ENCODE measurements at places on chromosomes 6 and 20.

DNA sequence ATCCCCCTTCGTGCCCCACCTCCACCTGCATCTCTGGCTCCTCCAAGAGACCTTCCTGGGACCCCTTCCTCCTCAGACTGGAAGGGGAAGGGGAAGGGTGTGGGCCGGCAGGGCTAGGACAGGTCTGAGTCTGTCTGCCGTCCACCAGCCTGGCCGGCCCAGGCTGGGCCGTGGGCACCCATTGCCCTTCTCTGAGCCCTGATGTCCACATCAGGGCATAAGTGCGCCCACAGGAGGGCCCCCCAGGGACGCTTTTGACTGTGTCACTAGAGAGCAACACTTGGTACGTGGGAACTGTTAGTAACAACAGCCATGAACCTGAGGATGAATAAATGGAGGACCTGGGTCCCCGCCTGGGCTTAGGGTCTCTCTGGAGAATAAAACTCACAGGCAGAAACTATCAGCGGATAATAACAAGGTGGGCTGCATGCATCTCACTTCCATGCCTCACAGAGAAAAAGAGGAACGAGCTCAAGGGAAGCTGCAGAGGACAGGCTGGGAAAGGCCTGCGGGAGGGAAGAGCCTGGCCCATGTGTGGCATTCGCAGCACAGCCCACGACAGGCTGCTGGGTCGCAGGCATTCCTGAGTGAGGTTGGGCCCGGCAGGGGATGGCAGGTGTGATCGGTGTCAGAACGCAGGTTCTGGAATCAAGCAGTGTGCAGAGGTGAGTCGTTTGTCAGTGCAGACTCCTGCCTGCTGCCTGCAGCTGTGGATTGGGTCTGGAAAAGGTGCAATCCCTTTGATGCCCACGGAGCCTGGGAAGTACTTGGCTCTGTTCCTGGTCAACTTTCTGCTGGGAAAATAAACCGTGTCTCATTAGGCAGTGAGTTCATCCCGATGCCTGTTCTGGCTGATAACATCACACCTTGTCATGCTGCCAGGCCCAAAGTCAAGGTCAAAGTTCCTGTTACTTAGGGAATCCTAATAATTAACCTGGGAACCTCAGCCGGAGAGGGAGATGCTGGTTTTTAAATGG is 60.9 kb downstream of the BCAS4 start:
- DNase-seq, result no peak

DNA sequence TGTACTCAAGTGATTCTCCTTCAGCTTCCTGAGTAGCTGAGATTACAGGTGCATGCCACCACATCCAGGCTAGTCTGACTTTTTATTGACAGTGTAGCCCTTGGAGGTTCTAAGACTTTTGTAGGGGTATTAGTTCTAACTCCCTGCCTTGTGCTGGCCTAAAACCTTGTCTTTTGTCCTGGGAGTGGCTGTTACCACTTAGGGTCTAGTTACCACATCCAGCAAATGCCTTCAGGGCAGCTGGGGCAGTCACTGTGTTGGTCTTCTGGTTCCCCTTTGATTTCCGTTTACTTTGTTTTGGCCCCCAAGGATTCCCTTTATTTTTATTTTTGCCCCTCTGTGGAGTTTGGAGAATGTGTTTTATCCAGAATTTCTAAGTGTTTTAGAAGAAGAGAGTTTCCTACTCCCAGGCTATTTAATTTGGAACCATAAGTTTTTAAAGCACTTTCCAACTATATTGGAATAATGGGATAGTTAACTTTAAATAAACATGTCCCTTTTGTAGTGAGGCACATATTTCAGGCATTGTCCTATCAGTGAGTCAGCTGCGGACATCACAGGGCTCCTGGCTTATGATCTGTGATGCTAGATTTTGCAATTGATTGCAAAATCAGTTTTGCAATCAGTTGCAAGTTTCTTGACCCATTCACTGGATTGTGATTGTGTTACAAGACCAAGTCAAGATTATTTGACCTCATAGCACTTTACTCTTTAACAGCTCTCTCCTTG is 25.0 kb downstream of the IL22RA2 start:
- no peak for DNase-seq

DNA sequence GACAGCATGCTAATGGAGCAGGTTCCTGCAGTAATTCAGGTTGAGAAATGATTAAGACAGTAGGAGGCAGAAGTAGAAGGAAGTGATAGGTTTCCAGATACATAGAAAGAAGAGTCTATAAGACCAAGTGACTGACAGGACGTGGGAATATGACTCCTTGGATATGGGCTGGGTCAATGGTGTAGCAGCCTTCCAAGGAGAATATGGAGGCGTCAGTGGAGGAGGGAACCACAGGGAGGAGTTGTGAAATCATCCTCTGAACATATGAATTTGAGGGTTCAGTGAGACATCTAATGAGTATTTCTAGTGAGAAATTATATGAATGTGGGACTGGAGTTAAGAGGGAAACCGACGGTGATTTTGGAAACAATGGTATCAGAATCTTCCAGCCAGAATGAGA is 43.3 kb downstream of the NUDT3 start:
- DNase-seq, result no peak

- no peak for DNase-seq
Measured at GRCh38 chr20:11111191-11111590, 437.4 kb upstream of the JAG1 start.

DNA sequence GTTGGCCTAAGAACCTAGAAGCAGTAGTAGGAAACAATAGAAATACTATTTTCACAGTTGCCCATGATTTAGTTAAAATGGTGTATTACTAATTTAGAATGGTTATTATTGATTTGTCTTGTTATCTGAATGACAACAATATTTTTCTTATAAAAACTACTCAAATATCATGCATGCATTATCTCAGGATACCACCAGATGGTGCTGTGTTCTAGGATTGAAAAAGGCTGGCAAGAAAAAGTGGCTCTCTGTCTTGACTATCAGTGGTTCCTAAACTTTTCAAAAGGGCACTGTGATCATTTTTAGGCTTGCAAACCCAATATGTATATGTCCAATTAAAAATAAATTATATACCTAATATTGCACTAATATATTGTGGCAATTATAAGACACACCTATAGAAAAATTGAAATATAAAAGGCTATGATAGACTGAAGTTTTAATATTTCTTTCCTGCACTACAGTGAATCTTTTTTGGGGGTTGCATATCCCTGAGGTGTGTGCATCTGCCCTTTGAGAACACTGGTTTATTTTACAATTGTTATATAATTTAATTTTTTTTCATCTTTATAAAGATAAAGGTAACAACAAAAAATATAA is 131.7 kb upstream of the MLIP start:
- no peak for DNase-seq

All from esophagus squamous epithelium (tissue), 5 donors.